ENCODE measurements at places on chromosomes 5 and 9. TPM values are rescaled to one million over a fixed set of nuclear protein-coding genes. Genes with fewer than 3 reads are reported as not detected.

DNA sequence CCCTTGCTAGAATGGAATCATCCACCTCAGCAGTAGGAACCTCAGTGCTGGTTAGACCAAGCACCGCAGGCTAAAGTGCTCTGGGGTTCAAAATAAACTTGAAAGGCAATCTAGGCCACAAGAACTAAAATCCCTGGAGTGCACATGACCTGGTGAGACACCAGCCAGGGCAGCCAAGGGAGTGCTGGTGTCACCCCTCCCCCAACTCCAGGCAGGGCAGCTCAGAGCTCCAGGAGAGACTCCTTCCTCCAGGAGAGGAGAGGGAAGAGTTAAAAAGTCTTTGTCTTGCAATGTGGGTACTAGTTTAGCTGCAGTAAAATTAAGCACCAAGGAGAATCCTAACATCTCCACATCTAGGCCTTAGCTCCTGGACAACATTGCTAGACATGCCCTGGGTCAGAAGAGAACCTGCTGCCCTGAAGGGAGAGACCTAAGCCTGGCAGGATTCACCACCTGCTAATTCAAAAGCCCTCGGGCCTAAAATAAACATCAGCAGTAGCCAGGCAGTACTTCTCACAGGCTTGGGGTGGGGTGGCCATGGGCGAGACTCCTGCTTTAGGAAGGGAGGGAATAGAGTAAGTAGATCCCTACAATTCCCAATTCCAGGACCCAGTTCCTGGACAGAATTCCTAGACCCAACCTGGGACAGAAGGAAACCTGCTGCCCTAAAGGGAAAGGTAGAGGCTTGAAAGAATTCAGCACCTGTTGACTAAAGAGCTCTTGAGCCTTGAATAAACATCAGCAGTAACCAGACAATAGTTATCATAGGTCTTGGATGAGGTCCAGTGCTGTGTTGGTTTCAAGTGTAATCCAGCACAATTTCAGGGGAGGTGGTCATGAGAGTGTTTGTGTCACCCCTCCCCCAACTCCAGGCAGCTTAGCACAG, 25.8 kb downstream of the UGT3A2 start:
- no peak for DNase-seq

GRCh38 chr9:134842321-134842720, 38.3 kb upstream of the FCN2 start:
- no peak for DNase-seq

Gene FOXD4L4
- total RNA-seq: not detected

Gene OTP
- total RNA-seq: not detected

Gene SNCB
- not detected for total RNA-seq

GRCh38 chr9:18666986-18667772, 193.2 kb downstream of the ADAMTSL1 start:
- no peak for DNase-seq

Gene GMCL2
- not detected for total RNA-seq

DNA sequence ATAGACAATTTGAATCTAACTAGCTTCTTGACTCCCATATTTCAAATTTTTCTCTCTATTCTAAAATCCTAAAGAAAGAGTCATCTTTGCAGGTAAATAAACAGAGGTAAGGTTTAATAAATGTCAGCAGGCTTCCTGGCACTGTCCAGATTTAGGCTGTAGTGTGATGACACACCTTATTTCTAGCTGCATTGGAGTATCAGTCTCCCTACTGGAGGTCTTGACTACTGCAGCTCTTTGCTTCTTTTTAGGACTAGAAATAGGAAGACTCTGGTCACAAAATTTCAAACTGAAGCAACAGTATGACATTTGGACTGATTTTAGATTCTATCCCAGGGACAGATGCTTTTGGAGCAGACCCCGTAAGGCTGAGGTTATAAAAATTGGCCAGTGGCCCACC, 40.7 kb upstream of the PPP3R2 start:
- no peak for DNase-seq

Data from fibroblast of villous mesenchyme (primary cell).